ENCODE measurements at places on chromosomes 5 and 9.

DNA sequence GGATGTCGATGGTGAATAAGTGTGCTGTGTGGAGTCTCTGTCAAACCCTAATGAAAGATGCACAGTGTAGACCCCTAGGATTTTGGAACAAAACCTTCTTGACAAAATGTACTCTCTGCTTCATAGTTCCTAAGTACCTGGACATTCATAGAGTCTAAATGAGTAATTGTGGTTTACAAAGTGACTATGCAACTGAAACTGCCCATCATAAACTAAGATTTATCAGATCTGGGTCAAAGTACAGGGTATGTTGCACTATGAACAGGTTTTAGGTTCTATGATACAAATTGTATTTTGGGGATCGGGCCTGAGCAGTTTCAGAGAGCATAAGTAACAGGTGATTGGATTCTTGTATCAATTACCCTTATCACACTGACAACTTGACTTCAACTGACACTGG, 79.4 kb downstream of the LURAP1L start:
- no peak for DNase-seq

DNA sequence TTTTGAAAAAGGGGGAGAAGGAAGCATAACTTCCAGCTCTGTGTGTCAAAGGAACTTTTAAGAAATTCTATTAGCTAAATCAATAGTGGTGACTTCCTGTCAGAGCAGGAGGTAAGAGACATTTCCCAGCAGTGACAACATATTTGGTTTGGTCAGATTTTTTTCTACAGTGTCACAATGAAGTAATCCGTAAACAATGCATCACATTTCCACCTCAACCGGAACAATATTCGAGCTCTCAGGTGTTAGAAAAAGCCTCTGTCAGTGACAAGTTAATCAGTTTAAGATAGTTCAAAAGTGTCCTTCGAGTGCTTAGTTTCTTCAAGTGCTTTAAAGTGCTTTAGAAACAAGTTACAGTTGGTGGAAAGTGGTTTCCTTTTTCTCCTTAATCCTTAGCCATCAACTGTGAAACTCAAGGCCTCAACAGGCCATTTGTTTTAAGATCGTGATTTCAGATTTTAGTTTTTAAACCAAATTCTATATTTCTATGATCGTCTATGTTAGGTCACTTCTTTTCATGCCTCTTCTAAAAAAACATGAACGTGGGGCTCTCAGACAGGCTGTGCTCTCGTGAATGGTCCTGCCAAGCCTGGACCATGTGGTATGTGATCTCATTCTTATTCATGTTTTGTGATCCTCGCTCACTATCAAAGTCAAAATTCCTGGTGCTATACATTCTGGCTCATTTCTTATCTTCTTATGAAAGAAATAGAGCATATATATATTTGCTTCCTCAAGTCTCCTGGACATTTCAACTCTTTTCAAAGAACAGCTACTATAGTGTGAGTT, 181.9 kb upstream of the HMHB1 start:
- DNase-seq: no peak

DNA sequence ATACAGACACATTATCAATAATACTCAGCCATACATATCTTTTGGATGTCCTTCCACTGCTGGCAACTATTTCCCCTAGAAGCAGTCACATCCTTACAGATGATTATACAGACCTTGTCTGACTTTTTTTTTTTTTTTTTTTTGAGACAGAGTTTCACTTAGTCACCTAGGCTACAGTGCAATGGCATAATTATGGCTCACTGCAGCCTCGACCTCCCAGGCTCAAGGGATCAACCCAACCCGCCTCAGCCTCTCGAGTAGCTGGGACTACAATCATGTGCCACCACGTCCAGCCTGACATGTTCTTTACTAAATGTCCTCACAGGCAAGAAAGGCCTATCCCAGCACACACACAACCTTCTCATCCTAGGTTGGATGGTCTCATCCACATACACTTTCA, 24.0 kb downstream of the NR6A1 start:
- DNase-seq: no peak

DNA sequence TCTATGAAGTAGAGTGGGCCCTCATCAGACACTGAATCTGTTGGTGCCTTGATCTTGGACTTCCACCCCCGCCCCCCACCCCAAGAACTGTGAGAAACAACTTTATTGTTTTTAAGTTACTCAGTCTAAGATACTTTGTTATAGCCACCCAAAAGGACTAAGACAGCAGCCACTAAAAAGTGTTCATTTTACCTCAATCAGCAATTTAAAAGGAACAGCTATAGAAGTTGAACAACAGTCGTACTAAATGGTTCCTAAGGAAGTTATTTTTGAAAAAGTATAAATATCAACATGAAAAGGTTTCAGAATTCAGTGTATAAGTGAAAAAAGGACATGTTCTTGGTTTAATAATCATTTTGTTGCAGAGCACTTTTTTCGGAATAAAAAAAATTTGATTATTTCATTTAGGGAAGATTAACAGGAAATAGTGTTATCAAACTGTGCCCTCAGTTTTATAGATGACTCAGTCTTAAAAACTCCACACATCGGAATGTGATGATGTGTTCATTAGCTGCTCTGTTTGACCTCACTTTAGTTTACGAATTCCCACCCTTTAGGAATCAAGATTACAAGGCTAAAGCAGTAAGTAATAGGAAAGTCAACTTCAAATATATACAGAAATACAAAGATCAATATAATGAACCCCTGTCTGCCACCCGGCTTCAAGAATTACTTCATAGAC, 71.2 kb downstream of the MTAP start:
- peak; percentile 8 for DNase-seq

DNA sequence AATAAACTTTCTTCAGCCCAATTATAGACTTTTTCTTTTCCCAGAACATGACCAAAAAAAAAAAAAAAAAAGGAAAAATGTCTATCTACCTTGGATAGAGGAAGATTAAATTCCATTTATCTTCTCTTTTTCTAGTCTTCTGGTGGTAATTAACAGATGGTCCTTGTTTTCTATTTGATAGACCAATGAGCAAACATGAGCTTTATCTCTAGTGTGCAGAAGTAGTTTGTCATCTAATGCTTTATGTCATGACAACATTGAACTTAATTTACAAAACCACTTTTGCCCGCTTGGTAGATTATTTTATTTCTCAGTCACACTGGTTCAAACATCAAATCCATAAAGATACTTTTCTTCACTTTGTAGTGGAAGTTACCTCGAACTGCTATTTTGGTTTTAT, 69.5 kb upstream of the ELL2 start:
- no peak for DNase-seq

DNA sequence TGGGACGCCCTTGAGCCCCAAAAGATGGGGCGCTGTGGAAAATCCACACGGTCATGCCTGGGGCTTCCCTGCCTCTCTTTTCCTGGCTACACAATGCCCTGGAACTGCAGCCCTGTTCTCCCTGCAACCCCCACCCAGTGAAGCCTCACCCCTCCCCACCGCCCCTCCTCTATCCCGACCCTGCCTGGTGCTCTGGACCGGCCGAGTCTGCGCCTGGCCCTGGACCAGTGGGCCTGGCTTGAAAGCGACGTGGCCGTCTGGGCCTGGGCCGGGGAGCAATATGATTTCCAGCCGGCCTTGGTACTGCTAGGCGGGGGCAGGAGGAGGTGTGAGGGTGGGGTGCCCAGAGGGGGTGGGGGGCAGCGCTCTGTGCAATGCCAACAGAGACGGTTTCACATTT, 71.0 kb upstream of the RNU6ATAC start:
- DNase-seq: no peak

- no peak for DNase-seq
Observed at GRCh38 chr9:131669269-131670157, 70.4 kb downstream of the RAPGEF1 start.

DNA sequence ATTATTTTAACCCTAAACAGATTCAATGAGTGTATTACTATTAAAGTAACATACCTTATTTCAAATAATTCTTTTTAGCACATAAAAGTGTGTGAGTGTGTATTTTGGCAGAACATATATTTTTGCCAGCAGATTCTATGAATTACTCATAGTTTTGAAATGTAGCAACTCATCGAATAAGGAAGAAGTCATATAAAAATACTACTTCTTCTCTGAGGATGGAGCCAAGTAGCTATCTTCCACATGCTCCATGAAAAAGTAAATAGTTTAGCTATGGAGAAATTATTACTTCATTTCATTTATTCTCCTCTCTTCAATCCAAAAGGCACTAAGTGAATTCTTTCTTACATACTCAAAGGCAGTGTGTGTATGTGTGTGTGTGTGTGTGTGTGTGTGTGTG, 1090.4 kb upstream of the CDH6 start:
- DNase-seq: peak; percentile 29

DNA sequence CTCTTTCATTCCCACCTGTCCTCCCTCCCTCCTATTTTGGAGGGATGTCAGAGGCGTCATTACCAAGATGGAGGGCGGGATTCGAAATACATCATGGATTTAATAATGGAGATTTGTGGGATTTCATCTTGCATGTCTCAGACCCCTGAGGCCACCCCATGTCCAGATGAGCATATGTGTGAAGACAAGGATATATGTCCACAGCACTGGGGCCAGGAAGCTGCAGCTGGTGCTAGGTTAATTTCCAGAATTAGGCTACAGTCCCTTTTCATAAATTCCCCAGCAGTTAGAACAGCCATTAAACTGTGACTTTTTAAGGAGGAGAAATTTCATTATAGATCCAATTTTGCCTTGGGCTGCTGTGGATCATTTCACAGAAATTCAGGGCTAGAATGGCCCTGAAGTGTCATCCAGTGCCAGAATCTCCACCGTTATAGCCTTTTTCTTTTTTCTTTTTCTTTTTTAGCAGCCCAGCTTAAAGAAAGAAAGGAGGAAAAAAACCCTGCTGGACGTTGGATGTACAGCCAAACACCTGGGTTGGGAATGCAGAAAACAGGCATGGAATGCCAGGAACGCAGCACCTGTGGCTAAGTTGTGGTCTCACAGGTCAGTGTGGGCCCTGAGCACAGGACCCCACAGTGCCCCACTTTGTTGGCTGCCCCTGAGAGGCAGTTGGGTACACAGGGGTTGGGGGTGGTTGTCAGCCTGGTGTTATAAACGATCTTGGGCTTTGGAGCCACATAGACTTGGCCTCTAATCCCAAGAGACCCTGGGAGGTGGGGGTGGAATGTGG, 50.2 kb upstream of the CXCL14 start:
- no peak for DNase-seq

- DNase-seq: no peak
Observed at GRCh38 chr9:35723426-35723825, 8.6 kb downstream of the TLN1 start.

- no peak for DNase-seq
Observed at GRCh38 chr5:36934740-36935356, 58.3 kb downstream of the NIPBL start.

DNA sequence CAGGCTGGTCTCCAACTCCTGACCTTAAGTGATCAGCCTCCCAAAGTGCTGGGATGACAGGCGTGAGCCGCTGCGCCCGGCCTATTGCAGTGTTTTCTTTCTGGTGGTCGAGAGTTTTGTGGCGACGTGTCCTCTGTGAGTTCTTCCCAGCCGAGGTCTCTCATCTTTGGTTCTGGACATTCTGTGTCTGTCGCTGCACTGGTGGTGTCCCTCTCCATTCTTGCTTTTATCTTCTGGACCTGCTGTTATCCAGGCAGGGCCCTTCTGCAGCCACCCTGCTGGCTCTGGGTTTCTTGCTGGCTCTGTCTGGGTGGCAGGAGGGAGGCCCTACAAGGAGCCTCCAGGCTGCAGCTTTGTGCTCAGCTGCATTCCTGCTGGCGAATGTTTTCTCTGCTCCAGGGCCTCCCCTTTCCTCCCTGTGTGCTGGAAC, 49.1 kb upstream of the EXOC3 start:
- DNase-seq: no peak

- no peak for DNase-seq
Observed at GRCh38 chr9:114856942-114857315, 51.1 kb upstream of the TNFSF15 start.

DNA sequence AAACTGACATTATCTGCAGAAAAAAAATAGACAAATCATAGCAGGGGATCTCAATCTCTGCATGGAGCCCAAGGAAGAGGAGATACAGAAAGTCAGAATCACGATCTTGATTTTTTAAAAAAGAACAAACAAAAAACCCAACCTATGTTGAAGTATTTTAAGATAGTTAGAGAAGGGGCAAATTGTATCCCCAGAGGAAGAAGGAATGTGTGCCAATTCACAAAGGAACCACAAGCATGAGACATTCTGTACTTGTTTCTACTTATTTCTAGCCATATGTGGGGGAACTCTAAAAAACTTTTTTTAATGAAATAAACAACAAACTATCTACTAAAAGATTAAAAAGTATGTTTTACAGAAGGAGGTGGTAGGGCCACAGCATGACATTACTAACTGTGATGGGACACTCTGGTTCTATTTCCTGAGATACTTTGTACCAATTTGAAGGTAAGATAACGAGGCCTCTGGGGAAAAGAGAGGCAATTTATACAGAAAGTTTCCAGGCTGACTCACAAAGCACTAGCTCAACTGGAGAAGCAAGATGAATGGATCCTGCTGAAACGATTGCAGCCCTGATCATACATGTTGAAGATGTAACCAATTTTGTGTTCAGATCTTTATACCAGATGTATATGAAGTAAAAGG, 22.5 kb downstream of the RANBP3L start:
- peak; percentile 27 for DNase-seq

DNA sequence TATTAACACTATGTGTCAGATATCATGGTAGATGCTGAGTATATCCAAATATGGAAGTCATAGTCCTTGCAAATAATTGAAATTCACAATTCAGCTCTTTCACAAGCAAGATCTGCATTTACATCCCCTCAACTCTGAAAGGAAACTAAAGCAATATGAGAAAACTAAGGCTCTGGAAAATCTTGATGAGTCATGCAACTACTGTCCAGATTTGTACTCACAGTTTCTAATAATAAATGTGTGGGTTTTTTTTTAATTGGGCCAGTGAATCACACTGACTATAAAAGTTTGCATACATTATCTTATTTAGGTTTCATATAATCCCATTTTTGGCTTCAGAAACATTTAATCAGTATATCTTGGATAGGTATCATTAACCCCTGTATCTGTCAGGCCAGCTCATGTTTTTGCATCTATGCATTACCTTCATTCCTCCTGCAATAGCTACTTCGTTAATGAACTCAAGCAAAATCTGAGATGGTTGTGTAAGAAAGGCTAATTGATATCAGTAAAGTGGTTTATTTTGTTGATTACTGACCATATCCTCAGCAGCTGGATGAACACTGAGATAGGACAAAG, 58.7 kb upstream of the PRR16 start:
- peak; percentile 93 for DNase-seq

GRCh38 chr5:131064669-131065371, 100.2 kb downstream of the HINT1 start:
- no peak for DNase-seq

- DNase-seq: no peak
Observed at GRCh38 chr9:89675058-89675742, 70.4 kb downstream of the GADD45G start.

GRCh38 chr5:34998058-34998789, 49.5 kb downstream of the AGXT2 start:
- peak; percentile 52 for DNase-seq
